ENCODE measurements at places on chromosomes 2 and 18.
A peak's percentile ranks its signal among the peaks of the same experiment; 100 is the strongest.

DNA sequence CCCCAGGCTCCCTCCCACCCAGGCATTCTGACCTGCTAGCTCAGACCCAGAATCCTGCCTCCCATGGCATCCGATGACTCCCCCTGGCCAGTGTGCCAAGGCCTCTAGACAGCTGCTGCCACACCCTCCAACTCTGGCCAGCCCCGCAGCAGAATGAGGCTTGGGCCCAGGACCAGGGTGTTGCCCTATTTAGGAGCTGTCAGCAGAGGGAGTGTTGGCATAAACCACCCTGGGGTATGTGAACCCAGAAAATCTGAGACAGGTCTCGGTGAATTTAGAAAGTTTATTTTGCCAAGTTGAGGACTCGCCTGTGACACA lies 134.3 kb downstream of the KLHL29 start:
- DNase-seq: no peak

DNA sequence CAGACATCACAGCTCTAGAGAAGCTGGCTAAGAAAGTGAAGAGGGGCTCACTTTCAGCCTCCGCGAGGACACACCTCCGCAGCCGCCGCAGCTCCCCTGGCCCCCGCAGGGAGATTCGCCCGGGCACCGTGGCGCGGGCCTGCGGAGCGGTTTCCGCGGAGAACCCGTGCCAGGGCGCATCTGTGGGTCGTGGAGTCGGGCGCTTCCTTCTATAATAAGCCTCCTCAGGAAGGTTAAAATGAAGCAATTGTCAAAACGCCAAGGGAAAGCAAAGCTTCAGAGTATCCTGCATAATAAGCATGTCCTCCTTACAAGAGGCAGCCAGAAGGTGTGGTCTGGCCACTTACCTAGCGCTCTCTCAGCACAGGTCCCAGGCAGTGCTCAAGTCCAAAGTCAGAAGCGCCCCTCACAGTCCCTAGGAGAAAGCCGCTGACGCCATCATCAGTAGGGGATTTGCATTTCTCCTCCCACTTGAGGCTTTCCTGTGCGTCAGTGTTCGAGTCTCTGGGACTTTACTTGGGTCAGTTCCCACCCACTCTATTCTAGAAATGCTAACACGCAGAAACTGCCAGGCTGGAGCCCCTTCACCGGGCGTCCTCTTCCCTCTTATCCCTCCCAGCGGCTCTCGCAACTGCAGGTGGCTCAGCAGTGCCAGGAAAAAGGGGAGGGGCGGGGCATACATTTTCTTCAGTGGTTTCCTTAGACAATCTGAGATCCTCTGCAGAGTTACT lies at the start of gene STAT4:
TSS of gene STAT4 (minus strand) at position 395 of the 731 bp plus-strand sequence. CDS start 2,791 bp downstream, outside the sequence.
- DNase-seq: peak; percentile 66

DNA sequence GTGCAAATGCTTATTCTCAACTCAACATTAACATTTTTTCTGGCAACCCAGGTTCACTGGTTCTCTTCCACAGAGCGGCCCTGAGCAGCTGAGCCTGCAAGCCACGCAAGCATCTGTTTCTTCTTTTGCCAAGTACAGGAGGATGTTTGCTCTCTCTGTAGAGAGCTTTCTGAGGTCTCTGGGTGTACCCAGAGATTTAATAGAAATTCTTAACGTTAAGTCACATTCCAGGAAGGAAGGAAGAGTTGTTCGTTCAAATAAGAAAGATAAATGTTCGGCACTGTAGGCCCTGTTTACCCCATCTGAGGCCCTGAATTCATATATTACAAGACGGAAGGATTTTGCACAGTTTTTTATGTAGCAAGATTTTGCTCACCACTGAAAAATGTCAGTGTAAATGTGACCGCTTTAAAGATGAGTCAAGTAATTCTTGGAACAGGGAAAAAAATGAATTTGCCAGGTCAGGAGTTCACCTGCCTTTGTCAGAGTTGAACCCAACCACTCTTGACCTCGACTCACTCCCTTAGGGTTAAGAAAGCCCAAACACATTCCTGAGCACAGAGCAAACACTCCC lies 30.1 kb downstream of the KCTD18 start:
- no peak for DNase-seq

DNA sequence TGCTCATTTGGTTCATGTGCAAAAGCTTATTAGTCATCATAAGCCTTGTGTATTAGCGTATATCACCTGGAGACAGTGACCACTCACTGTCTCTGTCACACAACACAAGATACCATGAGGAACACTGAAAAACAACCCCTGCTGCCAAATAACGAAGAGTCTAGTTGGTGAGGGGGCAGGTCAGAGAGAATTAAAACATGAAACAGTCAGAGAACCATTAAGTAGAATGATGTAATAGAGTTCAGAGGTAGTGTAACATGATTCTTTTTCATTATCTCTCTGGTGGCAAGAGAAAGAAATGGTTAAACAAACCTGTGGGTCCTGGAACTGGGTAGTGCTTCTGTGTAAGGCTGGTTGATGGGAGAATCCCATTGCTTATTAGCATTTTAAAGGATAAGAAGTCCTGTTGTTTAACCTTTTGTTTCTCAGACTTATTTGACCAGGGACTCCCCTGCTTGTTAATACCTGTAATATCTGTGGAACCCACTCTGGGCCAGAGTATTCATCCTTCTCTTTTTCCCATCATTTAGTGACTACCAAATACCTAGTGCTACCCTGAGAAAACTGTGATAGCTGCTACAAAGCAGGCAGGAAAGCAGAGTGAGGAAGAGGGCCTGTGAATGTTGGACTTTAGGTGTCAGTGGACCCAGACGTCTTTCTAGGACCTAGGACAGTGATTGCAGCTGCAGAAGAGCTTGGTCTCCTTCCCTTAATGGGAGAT lies 38.0 kb downstream of the PTRHD1 start:
- no peak for DNase-seq

GRCh38 chr18:10544093-10544748 lies 18.4 kb downstream of the NAPG start:
- DNase-seq: no peak

- DNase-seq: no peak
Observed at GRCh38 chr2:138021154-138021553, 56.9 kb downstream of the HNMT start.

GRCh38 chr2:42562474-42563144 lies 5.8 kb upstream of the MTA3 start:
- no peak for DNase-seq

DNA sequence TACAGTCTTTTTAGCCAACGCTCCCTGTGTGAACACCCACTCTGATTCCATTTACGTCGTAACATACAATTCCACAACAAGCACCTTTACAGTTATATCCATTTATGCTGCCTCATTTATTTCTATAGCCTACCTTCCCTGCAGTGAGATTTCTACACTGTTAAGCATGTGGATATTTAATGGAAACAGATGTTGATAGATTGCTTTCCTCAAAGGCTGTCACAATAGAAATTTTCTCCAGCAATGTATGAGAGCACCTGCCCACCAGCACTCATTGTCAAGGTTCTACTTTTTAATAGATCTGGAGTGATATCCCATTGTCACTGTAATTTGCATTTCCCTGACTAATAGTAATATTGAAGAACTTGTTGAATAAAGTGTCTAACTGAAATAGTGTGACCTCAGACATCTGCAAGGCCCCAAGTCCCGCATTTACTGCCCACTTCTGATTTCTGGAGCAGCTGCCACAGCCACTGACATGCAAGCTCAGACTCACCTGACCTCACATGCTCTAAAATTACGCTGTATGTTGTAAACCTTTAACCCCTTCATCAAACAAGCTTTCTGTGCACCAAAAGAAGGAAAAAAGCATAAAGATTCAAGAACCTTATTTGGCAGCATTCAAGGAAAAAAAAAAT lies 295.1 kb downstream of the CNTNAP5 start:
- no peak for DNase-seq

DNA sequence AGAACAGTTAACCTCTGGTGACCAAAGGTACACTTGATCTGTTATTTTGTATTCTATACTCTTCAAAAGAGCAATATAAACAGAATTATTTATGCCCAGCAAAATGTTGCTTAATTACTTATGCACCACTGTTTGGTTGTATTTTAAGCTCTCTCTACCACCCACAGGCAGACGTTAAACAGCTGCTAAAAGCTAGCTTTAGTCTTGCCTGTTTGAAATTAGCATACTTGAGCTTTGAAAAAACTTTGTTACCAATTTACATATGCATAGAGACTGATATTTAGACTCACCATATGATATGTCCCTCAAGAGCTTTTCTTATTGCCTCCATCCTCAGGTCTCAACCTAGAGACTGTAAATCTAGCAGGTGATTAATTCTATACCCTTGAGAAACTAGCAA lies 426.9 kb downstream of the NR4A2 start:
- DNase-seq: no peak

- no peak for DNase-seq
Observed at GRCh38 chr18:78682716-78683115, 296.9 kb upstream of the SALL3 start.

- DNase-seq: no peak
Observed at GRCh38 chr2:128108166-128108565, 17.2 kb downstream of the UGGT1 start.

- DNase-seq: no peak
Observed at GRCh38 chr2:42537493-42537892, 30.9 kb upstream of the MTA3 start.

- DNase-seq: no peak
Observed at GRCh38 chr2:120685066-120685973, 50.3 kb upstream of the GLI2 start.

DNA sequence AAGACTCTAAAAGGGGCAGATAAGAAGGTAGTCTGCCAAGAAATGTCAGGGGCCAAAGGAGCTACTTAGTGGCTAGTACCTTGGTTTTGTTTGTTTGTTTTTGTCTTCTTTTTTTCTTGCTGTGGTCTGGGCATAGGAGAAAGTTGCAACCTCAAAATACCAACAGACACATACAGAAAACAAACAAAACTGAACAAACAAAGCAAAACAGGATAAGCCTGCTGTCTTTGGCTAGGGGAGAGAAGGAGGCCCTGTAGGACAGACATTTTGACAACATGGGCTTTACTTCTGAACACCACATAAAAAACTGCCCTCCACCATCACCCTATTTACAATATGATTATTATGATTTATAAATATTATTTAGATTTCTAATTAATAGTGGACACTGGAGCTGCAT lies 460.8 kb downstream of the PTH2R start:
- DNase-seq: no peak

DNA sequence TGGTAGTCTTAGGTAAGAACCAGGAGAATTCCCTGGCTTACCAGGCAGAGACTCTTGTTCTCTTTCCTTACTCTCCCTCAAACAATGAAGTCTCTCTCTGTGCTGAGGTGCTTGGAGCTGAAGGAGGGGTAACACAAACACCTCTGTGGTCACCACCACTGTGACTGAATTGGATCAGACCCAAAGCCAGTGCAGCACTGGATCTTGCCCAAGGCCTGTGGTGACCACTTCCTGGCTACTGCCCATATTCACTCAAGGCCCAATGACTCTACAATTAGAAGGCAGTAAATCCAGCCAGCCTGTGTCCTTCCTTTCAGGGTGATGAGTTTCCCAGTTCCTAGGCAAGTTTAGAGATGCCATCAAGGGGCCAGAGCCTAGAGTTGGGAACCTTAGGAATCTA lies 706.8 kb downstream of the SLC4A3 start:
- DNase-seq: no peak

GRCh38 chr2:55137024-55137958 lies 87.0 kb upstream of the RTN4 start:
- DNase-seq: no peak

- no peak for DNase-seq
Observed at GRCh38 chr2:28232295-28232694, 160.4 kb upstream of the FOSL2 start.

GRCh38 chr2:109663721-109664120 lies 49.6 kb downstream of the SOWAHC start:
- DNase-seq: no peak

- no peak for DNase-seq
Observed at GRCh38 chr2:18047213-18047611, 168.7 kb downstream of the KCNS3 start.

DNA sequence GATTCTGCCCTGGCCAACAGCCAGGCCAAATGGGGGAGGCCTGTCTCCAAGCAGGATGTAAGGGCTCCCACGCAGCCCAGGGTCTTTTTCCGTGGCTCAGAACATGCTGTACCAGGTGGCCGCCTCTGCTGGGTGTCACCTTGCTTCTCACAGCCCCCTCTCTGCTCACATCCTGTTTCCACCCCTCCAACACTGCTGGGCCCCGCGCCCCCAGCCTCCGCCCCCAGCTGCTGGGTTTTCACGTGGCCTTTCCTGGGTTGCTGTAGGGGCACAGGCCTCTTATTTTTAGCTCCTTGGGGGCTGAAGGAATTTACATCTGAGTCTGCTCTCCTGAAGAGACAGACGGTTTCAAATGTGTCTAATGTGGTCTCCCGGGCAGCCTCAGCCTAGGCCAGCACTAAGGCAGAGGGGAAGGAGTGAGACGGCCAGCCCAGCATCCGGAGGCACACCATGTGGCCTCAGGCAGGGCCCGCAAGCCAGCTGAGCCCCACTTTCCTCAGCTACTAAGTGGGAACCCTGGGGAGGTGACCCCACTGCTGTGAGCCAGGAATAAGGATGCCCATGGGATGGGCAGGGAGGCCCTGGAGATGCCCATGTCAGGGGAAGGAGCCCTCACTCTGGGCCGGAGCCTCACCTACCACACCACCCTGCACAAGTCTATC lies 18.7 kb upstream of the DUSP2 start:
- DNase-seq: peak; percentile 78

DNA sequence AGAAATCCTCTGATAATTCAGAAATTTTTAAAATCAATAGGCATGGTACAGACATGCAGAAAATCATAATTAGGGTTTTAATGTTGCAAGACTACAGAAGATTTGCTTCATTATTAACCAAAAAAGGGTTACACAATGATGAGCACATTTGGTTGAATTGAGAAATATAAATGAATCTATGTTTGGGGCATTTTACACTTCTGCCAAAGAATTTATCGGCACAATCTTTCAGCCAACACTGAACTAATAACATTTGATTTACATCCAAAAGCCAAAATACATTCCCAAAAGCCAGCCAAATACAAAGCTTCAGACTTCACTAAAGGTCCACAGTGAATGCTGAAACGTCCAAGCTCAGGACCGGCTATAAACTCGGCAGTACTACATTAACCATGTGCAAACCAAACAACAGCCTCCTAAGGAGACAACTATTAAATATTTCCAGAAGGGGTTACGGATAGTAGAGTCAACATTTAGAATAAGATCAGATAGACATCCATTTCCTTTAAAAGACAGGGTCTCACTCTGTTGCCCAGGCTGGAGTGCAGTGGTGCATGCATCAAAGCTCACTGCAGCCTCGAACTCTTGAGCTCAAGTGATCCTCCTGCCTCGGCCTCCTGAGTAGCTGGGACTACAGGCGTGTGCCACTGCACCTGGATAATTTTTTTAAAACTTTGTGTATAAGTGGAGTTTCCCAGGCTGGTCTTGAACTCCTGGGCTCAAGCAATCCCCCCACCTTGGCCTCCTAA lies 29.4 kb downstream of the SPRED2 start:
- DNase-seq: no peak

GRCh38 chr18:24914171-24914525 lies 437.8 kb downstream of the ZNF521 start:
- DNase-seq: no peak

DNA sequence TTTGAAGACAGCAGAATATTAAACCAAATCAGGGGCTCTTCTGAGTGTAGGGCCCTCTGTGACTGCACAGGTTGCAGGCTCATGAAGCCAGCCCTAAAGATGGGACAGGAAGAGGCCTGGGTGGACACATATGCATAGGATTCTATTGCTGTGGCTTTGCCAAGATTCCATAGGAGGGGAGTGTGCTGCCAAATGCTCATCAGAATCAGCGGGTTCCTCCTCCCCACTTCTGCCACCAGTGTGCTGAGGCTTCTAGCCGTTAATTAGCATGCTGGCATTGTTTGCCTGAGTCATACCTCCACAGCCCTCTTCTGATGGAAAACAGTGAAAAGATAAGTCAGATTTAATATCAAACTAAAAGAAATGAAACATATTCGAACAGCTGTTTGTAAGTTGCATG lies 103.9 kb upstream of the TMEFF2 start:
- DNase-seq: no peak

GRCh38 chr2:44102790-44103562 lies 65.7 kb upstream of the PPM1B start:
- DNase-seq: no peak

All from stimulated activated CD8-positive, alpha-beta memory T cell treated with anti-CD3 and anti-CD28 coated beads, Interleukin-2, amount 100 ng/mL, for 48 hours (primary cell).